ENCODE measurements at places on chromosomes 11 and 22.

DNA sequence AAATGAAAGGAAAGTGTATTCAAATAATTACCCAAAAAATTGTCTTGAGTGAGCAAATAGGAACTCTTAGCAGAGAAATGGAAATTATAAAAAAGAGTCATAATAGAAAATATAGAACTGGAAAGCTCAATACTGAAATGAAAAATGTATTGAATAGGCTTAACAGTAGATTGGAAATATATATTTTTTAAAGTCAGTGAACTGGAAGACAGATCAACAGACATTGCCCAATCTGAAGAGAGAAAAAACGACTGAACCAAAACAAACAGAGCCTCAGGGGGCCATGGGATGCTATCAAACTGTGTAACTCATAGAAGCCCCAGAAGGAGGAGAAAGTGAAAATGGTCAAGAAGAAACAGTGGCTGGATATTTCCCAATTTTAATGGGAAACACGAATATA lies 32.6 kb downstream of the TBX1 start:
- no peak for DNase-seq

GRCh38 chr11:13834463-13834862 lies 128.1 kb upstream of the SPON1 start:
- DNase-seq: no peak

DNA sequence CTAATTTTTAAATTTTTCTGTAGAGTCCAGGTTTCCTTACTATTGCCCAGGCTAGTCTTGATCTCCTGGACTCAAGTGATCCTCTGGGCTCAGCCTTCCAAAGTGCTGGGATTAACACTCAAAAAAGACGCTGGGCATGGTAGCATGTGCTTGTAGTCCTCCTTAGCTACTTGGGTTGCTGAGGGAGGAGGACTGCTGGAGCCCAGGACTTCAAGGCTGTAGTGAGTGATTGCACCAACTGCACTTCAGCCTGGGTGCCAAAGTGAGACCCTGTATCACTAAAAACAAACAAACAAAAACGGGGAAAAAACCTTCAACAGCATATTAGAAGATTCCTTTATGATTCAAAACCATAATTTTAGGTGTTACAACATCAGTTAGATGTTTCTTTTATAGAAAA lies 44.6 kb downstream of the RSF1 start:
- DNase-seq: no peak

GRCh38 chr11:47514825-47515647 lies 37.9 kb downstream of the CELF1 start:
- DNase-seq: peak; percentile 93
